ENCODE measurements at places on chromosomes 16 and 17.
A peak's percentile ranks its signal among the peaks of the same experiment; 100 is the strongest.

GRCh38 chr17:5078106-5079028 is at the start of gene ZFP3:
ZFP3 (plus strand) TSS chr17:5078467; CDS start chr17:5091505, 13,038 bp downstream.
- peak; percentile 81 for DNase-seq

DNA sequence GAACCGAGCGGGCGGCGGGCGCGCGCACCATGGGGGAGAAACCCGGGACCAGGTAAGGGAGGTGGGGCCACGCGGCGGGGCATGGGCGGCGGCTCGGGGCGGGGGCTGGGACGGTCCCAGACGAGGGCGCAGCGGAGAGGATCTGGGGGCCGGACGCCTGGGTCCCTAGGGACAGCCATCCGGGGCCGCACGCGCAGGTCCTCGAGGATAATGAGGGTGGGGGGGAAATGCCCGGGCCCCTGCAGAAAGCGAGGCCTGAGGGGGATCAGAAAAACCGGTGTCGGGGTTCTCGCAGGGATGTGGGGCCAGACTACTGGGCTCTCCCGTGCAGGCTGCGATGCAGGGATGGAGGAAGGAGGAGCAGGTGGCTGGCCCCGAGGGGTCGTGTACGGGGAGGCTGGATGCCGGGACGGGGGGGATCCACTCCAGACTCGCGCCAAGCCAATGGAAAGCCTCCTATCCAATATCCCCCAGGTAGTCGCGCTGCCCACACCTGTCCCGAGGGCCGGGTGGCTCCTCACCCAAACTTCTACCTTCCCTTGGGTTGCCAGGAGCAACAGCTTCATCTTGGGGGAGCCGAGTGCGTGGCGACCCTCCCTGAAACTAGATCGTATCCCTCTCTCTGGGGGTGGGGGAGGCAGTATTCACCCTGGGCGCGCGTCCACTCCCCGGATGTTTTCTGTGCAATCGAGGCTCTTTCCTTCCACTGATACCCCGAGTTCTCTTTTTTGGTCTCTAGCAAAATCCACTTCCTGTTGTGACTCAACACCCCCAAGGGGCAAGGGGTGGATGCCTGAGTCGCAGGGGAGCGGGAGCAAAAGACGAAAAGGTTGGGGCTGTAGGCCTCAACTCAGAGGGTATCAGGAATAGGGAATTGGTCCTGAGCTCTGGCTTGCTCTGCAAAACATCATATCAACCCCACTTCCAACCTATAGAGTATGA is 532 bp downstream of the ARRB2 start:
- no peak for DNase-seq

DNA sequence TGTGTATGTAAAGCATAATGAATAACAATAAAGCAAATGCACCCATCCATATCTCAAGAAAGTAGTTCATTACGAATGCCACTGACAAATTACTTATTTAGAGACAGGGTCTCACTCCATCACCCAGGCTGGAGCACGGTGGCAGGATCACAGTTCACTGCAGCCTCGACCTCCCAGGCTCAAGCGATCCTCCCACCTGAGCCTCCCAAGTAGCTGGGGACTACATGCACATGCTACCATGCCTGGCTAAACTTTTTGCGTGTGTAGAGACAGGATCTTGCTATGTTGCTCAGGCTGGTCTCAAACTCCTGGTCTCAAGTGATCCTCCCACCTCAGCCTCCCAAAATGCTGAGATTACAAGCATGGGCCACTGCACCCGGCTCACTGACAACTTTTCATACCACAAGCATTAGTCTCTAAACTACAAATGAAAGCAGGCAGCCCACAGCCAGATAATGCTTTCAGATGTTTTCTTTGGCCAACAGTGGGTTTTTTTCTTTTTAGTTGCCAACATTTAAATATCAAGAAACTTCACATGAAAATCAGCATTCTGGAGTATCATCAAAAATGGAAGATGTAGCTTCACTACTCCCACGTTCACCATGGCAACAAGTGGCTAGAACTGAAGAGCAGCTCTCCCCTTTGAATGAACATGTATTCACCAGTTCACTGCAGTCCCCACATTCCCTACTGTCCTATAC is 7.7 kb downstream of the ARHGAP17 start:
- DNase-seq, result peak; percentile 73

- DNase-seq, result no peak
Measured at GRCh38 chr17:68790931-68791330, 164.3 kb downstream of the ABCA8 start.

GRCh38 chr16:69935278-69935711 is 15.8 kb upstream of the CLEC18A start:
- no peak for DNase-seq

GRCh38 chr16:67902831-67903230 is 9.8 kb downstream of the PSKH1 start:
- DNase-seq, result no peak

- no peak for DNase-seq
Measured at GRCh38 chr17:33981711-33982601, 273.1 kb upstream of the CCL2 start.

DNA sequence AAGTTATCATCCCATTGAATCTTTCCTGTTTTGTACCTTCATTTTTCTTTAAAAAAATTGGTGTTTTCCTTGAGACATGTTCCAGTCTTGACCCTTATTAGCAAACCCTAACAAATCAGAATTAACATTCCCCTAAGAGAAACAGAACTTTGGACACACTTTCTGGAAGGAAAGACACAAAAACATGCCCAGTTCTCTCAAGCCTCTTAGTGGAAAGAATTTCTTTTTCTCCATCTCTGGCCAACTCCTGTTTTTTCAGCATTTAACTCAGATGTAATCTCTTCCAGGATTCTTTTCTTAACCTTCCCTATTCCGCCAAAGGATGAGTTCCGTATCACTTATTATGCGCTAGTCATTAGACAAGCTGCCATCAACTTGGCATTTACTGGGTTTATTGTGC is 23.9 kb upstream of the CDH8 start:
- no peak for DNase-seq

- no peak for DNase-seq
Measured at GRCh38 chr16:11696266-11697012, 28.2 kb downstream of the SNN start.

GRCh38 chr17:29283496-29283895 is 10.5 kb downstream of the NUFIP2 start:
- DNase-seq, result peak; percentile 8

- no peak for DNase-seq
Measured at GRCh38 chr17:7707446-7707845, 2.4 kb downstream of the EFNB3 start.

DNA sequence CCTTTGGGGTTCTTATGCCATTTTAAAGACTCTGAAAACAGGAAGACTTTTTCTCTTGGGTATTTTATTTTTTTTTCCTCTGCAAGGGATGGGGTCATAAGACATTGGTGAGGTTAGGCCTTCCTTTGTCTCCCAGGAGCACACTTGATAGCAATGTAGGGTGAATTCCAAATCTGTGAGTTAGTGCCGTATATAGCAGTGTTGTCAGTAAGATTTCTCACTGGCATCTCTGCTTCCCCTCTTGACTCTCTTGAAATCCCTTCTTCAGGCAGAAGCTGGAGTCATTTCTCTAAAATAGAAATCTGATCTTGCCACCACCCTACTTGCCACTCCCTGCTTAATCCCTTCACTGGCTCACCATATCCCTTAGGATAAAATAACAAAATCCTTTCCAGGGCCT is 529.7 kb downstream of the WWOX start:
- DNase-seq, result peak; percentile 27

DNA sequence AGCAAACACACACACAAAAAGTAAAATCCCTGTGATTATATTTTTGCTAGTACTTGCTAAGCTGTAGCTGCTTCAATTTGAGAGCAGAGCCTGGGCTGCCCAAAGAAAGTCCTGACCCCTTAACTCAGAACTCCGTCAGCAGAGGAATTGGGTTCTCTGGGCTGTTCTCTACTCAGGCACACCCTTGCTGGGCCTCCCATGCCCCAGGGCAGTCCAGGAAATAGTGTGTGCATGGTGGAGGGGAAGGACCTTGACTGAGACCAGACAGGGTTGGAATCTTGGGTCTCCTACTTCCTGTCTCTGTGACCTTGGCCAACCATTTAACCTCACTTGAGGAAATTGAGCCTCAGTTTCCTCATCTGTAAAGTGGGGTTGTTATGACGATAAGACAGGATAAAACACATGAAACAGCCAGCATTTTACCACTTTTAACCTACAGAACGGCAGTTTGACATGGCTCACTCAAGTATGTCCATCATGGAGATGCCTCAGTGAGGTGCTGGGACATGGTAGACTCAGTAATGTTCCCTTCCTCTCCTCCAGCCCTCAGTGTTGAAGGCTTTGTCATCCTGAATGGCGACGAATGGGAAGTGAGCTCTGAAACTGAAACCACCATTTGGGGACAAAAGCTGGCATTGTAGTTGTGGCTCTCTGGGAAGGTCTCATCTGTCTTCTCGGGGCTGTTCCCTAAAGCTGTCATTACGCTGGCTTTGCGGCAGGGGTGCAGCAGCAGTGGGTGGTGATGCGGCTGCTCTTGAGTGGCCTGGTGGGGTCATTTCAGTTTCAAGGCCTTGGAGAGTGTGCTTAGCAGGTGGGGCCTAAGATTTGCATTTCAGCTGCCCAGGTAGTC is 74.9 kb downstream of the CMIP start:
- DNase-seq, result no peak

GRCh38 chr17:58360296-58361063 is 8.5 kb upstream of the SUPT4H1 start:
- no peak for DNase-seq

GRCh38 chr16:75461575-75461974 is 2.9 kb downstream of the TMEM170A start:
- no peak for DNase-seq

DNA sequence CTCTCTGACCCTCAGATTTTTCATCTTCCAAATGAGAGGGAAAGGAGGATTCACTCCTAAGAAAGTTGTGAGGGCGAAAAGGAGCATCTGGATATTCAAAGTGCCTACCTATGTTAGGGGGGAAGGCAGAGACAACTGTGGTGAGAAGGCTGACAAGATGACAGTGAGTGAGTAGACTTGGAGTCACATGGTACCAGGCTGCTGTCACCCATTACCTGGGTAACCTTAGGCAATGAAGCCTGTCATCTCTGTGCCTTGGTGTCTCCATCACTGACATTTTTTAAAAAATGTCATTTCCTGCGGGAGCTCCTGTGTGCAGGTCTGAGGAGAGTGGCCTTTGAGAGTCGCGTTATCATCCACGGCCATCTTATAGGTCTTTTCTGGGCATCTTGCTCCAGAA is 124.0 kb downstream of the MAF start:
- DNase-seq, result no peak

DNA sequence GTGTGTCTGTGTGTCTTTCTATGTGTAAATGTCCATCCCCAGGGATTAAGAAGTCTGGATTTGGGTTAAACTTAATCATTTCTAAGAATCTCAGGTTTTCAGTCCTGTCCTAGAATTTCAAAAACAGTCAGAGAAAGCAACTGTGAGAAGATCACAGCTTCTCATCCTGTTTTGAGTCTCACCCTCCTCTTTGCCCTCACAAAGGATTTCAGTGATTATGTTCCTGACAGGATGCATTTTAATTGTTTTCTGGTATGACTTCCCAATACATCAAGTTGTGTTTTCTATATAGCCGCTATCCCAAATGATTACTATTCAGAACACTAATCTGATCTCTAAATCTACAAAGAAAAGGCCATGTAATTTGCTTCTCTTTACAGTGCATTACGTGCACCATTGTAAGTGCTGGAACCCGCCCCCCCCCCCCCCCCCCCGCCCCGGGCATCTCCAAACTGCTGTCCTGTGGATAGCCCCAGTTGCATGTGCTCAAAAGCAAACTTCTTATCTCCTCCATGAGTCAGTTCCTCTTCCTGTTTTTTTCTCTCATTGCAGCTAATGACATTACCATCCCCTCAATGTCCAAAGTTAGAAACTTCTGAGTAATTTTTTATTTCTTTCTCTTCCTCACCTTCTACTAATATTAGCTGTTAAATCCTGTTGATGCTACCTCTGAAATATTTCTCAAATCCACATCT is 73.9 kb downstream of the CDH13 start:
- DNase-seq, result peak; percentile 23

DNA sequence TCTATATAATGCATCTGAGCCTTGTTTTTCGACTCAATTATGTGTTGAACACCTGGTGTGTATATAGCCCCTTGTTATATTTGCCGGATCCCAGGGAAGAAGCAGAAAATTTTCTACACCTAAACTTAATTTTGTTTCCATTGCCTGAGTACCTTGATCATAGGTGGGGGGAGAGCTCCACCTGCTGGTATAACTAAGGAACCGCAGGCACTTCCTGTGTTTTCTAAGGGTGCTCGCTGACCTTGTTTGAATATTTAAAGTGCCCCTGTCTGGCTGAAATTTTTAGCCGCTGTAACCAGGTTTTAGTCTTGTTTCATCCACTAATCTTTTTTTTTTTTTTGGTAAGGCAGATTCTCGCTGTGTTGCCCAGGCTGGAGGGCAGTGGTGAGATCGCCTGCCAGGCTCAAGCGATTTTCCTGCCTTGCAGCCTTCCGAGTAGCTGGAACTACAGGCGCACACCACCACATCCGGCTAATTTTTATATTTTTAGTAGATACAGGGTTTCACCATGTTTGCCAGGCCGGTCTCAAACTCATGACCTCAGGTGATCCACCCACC is 6.5 kb upstream of the NUBP1 start:
- DNase-seq, result peak; percentile 61

- DNase-seq, result no peak
Measured at GRCh38 chr16:27378871-27379481, 23.0 kb upstream of the IL21R start.

DNA sequence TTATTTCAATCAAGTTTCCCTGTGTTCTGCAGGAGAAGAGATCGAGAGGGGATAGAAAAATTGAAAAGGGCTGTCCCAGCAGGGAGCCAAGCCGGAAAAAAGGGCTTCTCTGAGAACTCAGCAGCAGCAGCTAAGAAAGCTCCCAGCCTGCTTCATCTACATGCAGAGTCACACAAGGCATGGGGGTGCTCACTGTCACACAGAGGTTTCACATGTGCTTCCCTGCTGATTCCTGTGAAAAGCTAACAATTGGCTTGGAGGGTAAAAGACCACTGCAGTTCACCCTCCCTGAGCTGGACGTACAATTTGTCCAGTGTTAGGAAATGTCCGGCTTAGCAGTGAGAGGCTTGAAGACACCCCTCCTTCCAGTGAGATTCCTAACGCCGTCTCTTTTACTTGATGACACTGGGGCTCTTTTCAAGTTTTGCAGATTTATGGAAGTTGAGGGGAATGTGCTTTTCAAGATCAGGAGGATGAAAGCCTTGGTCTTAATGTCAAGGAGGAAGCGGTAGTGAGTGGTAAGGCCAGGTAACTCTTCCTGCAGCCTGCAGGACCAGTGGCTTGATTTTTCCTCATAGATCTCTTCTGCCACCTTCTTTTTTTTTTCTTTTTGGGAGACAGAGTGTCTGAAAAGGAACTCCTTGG is 85.6 kb downstream of the WNT3 start:
- peak; percentile 6 for DNase-seq

DNA sequence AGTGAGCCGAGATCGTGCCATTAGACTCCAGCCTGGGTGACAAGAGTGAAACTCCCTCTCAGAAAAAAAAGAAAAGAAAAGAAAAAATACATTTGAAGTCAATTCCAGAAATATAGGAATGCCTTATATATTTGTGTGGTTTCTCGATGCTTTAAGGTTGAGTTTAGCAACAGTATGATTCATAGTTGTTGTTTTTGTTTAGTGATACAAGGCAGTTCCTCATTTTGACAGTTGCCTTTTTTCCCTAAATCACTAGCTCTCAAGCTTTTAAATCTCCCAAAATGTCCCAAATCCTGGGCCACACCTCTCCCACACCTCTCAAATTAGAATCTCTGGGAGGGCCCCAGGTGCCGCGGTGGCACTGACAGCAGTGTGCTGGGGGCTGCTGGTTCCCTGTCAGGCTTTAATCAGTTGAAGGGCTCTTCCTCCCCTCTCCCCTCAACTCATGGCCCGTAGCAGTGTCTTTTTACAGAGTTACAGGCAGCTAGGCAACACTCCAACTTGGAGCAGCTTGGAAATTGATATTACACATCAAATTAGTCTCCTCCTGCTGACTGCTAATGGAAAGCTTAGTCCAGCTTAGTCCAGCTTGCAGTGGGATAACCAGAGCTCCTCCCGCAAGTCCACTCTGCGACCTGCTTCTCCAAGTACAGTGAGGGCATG is 58.4 kb downstream of the EPN2 start:
- DNase-seq, result no peak

Data from fibroblast of skin of abdomen (primary cell).